AG08395 (cell line): ENCODE measurements at places on chromosomes 5 and 9.

GRCh38 chr9:106701611-106702010 is 161.4 kb upstream of the ZNF462 start:
- DNase-seq: no peak

DNA sequence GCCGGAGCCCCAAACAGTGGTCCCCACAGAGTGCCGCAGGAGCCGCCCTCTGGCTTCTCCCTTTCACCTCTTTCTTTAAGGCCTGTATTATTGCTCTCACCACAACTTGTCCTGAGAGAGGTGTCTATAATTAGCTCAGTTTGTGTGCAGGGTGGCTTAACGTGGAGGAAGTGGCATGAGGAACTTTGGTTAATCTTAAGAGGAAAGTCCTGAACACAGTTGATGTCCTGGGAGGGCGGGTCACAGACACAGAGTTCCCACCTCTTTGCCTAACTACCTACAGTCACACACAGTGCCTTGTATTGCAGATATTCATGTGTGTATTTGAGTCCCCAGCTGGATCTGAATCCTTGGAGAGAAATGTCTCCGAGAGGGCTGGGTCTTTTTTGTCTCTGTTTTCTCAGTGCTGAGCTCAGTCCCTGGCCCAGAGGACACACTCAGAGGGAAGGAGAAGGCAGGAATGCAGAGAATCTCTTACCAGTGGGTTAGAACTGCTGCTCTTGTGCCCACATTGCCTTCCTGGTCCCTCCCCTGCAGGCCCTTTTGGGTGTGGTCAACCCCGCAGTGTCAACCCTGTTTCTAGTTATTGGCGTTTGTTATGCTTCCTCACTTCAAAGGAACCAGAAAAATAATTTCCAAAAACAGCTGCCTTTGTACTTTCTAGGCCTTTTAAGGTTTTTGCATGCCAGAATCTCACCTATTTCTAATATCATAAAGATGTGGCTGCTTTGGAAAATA is 392.5 kb downstream of the KDM4C start:
- no peak for DNase-seq

- no peak for DNase-seq
These were observed 127.7 kb downstream of the FBXL7 start for GRCh38 chr5:15627647-15628046.

- DNase-seq: no peak
These were observed 5.4 kb downstream of the NNT start for GRCh38 chr5:43608406-43608805.

DNA sequence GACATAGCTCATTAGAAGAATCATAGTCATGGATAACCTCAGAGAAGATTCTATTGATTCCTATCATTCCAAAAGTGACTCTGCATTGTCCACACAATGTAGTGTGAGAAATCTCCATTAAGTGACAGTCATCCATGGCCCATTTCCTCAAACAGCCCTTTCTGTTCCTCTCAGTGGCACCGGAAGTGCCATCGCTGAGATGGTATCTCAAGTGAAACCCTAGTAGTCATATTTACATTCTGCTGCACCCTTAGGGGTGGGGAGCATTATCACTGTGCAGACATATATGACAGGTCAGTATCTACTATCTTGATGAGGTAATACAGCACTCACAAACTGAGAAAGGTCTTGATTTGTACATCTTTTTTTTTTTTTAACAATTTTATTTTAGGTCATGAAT is 55.4 kb upstream of the MIER3 start:
- DNase-seq: no peak

GRCh38 chr5:139456776-139457175 is 5.8 kb downstream of the ECSCR start:
- no peak for DNase-seq
